ENCODE measurements at places on chromosomes 7 and 10.

GRCh38 chr7:1853431-1853985, 183.4 kb downstream of the ELFN1 start:
- no peak for DNase-seq

DNA sequence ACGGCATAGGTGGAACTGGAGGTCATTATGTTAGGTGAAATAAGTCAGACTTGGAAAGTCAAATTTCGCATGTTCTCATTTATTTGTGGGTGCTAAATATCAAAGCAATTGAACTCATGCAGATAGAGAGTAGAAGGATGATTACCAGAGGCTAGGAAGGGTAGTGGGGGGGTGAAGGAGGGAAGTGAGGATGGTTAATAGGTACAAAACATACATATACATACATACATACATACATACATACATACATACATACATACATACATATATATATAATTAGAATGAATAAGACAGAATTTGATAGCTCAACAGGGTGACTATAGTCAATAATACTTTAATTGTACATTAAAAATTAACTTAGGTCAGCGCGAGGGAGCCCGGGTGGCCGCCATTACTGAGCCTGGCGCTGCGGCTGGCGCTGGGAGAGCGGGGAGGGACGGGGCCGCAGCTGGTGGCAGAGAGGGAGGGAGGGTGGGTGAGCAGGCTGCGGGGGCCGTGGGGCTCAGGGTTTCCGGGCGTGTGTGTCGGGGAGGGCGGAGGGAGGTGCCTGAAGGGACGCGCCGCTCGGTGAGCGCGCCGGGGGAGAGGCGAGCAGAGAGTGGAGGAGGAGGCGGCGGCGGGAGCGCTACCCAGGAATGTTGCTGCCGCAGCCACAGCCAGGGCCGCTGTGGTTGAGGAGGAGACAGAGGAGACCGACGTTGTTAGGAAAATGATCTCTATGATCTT, 85.8 kb upstream of the EGFR start:
- no peak for DNase-seq

- DNase-seq: no peak
Observed at GRCh38 chr7:55006499-55006898, 12.3 kb upstream of the EGFR start.

DNA sequence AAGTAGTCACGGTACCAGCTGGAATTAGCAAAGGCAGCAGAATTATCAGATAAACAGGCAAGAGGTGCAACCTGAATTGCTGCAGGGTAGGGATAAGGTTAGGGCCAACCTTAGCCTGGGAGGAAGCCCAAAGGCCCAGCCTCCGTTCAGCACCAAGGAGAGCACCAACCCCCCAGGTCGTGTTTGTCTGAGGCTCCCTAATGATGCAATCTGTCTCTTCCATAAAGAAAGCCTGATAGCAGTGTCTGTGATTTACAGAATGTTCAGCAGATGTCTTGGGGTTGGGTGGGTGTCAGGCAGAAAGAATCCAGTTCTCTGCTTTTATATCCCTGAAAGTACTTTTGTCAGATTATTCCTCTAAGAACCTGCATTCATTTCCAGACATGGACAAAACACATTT, 328.4 kb upstream of the AOAH start:
- no peak for DNase-seq

DNA sequence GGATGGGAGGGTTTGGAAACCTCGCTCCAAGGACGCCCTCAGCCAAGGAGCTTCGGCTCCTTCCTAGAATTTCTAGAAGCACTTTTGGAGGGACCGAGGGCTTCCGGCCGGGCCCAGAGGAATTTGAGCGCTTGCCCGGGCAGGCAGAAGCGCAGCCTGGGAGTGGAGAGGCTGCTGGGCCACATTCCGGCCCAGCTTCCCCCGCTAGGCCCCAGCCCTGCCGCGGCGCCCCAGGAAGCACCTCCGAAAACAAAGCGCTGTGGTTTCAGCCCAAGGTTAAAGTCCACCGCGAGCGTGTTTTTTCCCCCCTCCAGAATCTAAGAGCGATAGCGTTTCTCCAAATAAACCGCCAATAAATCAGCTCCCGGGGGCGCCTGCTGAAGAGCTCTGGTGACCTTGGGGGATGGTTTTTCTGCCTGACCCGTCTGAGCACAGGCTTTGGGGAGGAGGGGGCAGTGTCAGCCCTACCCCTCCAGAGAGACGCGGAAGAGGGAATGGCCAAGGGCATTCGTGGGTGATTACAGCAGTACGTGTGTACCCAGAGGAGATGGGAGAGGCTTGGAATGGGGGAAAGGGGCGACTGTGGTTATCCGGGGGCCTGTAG, 5.7 kb upstream of the TNRC18 start:
- no peak for DNase-seq

DNA sequence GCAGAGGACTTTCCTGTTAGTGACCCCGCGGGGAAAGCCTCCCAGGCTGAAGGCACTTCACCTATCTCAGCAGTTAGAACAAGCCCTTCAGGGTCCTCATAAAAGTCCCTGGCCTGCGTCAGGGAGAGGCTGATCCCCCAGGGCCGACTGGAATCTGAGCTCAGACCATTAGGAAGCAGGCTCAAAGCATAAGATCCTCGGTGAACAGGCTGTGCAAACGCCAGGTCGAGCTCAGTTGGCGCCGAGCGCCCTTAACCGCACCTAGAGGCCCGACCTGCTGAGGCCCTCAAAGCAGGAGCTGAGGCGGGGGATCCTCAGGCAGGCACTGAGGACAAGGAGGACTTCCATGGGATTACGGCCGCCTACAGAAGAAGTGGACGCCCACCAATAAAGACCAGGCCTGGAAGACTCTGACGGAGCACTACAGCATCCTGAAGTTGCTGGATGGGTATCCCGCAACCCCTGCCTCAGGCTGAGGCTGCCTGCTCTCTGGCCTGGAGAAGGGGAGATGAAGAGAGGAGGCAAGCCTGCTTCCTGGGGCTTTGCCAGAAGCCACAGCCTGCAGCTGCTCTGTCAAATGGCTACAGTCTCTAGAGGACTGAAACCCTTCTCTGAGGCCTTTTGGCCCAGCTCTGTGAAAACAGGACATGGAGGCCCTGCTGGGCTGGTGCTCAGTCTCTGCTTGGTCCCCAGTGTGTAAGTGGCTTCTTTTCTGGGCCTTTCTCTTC, 29.9 kb downstream of the LIPJ start:
- DNase-seq: no peak

GRCh38 chr10:44032216-44032615, 352.7 kb downstream of the CXCL12 start:
- DNase-seq: no peak

DNA sequence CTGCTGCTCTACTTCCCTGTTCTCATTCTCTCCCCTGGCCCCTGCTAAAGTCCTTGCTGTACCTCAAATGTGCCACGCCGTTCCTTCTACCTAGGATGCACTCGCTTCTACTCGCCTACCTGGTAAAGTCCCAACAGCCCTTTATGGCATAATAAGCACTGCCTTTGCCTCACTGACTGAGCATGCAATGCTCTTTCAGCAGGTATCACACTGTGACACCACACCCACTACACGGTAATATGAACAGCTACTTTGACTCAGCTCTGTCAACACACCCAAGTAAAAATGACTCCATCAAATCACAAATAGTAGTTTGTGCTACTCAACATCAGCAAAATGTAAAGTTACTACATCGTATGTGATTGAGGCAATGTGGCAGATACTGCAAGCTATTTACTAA, 37.6 kb downstream of the FAM204A start:
- no peak for DNase-seq

GRCh38 chr7:116779931-116780330, 82.5 kb upstream of the CAPZA2 start:
- DNase-seq: no peak

DNA sequence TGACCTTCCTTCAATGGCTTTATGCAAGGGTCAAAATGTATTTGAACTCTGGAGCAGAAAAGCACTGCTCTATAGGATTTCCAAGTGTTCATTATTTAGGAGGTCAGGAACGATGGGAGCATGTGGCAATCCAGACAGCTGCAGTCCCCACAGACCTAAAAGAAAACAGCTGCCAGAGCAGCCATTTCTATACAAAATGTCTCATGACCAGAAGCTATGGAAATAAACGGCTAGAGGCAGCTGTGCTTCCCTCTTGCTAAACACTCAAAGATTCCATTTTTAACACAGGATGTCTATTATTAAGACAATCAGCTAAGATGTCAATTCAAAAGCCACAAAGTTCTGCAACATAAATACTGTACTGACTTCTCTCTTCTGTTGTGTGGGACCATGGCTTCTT, 879.1 kb upstream of the C7orf33 start:
- DNase-seq: no peak

DNA sequence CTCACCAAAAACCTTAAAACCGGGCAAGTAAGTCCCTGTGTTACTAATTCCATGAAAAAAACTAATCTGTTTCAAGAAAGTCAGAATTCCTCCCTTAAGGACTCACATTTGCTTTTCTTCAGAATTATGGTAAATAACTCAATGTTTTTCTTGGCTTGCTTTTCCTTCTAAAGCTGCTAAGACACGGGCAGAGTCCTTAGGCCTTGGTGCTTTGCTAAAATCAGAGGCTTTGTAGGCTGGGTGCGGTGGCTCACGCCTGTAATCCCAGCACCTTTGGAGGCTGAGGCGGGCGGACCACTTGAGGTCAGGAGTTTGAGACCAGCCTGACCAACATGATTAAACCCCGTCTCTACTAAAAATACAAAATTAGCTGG, 32.0 kb downstream of the GNA12 start:
- no peak for DNase-seq

GRCh38 chr7:115357703-115357999, 435.8 kb downstream of the MDFIC start:
- DNase-seq: no peak

All from activated CD4-positive, alpha-beta T cell treated with anti-CD3 and anti-CD28 coated beads, Interleukin-2, Interleukin-4, amounts not matched to agents 100 ng/mL and 50 ng/mL, durations not matched to agents 16 hours and 8 hours (primary cell).